ENCODE measurements at places on chromosomes 11 and 22. TPM values are rescaled to one million over a fixed set of nuclear protein-coding genes. Genes with fewer than 3 reads are reported as not detected.

Gene TMEM134
- 59.2 TPM for polyA plus RNA-seq

GRCh38 chr22:50739279-50739691, 1.3 kb downstream of the ACR start:
- no peak for DNase-seq

DNA sequence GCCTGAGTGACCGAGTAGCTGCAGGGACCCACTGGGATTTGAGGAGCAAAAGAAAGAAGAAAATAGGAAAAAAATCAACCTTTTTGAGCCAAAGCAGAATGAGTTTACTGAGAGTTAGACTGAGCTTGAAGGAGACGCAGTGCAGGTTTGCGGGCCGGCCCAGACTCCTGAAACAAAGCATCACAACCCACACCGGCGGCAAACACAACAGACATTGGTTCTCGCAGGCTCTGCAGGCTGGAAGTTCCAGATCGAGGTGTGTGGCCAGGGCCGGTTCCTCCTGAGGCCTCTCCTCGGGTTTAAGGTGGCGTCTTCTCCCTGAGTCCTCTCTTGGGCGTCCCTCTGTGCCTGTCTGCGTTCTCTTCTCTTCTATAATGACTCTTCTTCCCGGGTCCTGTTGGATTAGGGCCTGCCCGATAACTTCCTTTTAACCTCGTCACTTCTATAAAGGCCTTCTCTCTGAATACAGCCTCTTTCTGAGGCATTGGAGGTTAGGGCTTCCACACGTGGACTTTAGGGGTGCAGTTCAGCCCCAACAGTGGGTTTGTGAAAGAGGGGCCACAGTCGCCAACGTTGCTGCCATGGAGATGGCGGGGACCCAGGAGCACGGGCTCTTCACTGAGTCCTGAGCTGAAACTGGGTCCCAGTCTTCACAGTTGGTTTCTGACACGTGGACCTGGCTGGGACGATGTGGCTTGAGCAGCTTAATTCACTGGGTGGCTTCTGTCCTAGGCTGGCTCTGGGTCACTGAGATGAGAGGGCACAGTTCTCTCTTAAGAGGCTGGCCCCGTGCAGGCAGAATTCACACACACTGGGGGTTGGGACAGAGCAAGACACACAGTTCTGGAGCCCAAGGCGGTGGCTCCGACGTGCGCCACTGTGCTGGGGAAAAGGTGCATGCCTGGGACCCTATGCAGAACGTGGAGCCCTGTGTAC, 1047.7 kb downstream of the BRD1 start:
- DNase-seq = no peak

Gene LMNTD2
- polyA plus RNA-seq = 1.2 TPM

Gene BIK
- polyA plus RNA-seq = 7.1 TPM

GRCh38 chr22:37544955-37545702, 15.2 kb upstream of the CDC42EP1 start:
- peak; percentile 78 for DNase-seq

- no peak for DNase-seq
These were observed 106.4 kb downstream of the NECTIN1 start for GRCh38 chr11:119622454-119623143.

GRCh38 chr22:17707526-17707925, 66.7 kb downstream of the BID start:
- DNase-seq = no peak

All from foreskin keratinocyte (primary cell).